ENCODE measurements at places on chromosomes 6 and 20.

GRCh38 chr20:36677422-36677771, 31.4 kb upstream of the SLA2 start:
- no peak for DNase-seq

DNA sequence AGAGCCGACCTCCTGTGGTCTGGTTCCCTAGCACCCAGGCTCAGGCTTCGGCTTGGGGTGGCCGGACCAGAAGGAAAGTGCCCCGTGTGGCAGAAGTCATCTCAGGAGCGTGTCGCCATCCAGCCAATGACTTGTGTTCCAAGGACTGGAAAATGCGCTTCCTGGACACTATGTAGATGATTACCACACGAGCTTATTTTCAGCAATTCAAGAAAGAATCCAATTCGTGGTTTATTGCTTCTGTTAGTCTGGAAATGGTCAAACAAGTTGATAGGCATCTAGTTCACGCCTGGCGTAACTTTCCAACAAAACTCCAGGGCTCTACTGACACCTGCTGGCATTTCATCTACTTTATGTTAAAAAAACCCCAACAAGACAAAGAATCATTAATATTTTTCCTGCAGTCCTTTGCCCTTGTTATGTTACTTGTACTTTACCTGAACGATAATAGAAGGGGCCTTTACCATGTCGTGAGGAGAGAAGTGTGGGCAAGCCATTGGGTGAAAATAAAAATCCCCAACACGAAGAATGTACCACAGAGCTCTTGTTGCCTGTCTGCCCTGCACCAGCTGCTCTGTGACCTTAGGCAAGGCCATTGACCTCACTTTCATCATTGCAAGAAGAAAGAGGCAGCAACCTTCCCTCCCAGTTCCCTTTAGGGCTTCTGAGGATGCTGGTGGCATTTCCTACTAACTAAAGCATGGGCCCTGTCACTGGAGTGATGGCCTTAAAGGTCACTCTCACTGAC, 154.7 kb upstream of the LAMP5 start:
- peak; percentile 39 for DNase-seq

DNA sequence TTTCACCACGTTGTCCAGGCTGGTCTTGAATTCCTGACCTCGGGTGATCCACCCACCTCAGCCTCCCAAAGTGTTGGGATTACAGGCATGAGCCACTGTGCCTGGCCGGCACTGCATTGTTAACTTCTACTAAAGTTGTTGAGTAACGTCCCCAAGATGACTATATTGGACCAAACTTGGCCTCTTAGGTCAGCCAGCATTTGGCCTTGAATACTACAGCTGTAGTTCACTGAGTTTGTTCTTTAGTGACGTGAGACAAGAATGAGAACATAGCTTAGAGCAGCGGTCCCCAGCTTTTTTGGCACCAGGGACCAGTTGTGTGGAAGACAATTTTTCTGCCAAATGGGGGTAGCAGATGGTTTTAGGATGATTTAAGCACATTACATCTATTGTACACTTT, 237.1 kb downstream of the TBC1D7 start:
- no peak for DNase-seq

- DNase-seq, result no peak
Measured at GRCh38 chr6:16058201-16058928, 70.5 kb upstream of the MYLIP start.

- DNase-seq, result no peak
Measured at GRCh38 chr20:46355778-46356177, 47.5 kb upstream of the CDH22 start.

- DNase-seq, result no peak
Measured at GRCh38 chr6:99121748-99122147, 174.0 kb upstream of the FBXL4 start.

DNA sequence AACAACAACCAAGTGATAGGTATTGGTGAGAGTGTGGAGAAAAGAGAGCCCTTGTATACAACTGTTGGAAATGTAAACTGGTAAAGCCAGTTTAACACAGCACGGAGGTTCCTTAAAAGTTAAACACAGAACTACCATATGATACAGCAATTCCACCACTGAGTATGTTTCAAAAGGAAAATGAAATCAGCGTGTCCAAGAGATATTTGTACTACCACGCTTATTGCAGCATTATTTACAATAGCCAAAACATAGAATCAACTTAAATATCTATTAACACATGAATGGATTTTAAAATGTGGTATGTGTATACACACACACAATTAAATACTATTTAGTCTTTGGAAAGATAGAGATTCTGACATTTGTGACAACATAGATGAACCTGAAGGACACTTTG, 1.1 kb downstream of the PTCHD4 start:
- DNase-seq, result no peak

GRCh38 chr20:19313342-19314069, 101.1 kb downstream of the SLC24A3 start:
- DNase-seq, result no peak

DNA sequence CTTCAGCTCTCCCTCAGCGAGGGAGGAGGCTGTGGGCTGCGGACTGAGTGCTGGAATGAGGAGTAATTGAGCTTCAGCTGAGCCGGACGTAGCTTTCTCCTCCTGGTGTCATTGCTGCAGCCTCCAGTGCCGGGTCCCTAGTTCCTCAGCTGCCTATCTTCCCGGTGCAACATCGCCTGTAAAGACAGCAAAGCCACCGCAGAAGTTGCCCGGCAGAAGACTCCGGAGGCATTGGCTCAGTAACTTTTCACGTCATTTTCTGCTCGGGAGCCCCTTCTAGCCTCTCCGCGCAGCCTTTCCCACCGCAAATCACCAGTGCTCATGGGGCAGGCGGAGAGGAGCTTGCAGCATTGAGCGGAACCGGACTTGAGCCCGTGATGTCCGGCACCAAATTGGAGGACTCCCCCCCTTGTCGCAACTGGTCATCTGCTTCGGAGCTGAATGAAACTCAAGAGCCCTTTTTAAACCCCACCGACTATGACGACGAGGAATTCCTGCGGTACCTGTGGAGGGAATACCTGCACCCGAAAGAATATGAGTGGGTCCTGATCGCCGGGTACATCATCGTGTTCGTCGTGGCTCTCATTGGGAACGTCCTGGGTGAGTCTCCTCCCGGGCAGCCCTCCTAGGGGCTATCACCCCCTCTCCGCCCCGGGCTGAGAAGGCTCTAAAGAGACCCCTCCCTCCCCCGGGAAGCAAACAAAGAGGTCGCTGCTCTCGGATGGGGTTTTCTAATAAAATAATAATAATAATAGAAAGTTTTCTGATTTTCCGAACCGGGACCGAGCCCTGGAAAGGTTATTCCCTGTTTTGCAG, at the start of gene HCRTR2:
Gene HCRTR2, plus strand, starts transcription at position 305 of the 816 bp plus-strand sequence. Its CDS starts 73 bp downstream, at position 378.
- no peak for DNase-seq

GRCh38 chr6:68976260-68976659, 341.2 kb downstream of the ADGRB3 start:
- DNase-seq, result no peak

DNA sequence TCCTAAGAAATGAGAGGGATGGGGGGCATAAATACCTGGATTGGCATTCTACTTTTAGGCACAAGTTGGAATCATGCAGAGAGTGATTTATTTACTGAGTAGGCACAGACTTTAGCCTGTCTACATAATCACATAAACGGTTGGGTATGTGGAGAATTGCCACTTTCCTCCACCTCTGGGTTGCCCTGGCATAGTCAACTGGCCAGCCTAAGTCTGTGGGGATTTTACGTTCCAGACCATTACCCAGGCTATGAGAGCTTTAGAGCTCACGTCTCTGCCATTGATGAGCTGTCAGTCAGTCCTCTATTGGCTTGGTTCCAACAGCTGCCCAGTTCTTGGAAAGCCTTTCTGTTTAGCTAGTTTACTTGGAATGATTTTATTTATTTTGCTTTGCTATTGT, 5.0 kb upstream of the BHLHE23 start:
- no peak for DNase-seq

DNA sequence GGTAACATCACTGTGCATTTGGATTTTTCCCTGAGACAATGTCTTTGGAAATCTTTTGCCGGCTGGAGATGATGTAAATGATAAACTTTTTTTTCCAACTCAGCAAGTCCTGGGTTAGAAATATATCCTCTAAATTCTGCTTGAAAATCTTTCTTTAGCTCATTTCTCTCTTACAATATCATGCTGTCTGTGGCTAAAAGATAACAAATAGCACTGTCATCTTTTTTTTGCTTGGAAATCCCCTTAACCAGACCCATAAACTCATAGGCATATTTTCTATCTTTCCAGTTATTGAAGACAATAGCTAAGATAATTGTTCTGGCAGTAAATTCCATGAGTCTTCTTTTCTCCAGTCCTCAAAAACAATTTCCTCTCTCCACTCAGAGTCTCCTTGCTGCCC, 481.5 kb downstream of the NKAIN2 start:
- DNase-seq, result no peak

DNA sequence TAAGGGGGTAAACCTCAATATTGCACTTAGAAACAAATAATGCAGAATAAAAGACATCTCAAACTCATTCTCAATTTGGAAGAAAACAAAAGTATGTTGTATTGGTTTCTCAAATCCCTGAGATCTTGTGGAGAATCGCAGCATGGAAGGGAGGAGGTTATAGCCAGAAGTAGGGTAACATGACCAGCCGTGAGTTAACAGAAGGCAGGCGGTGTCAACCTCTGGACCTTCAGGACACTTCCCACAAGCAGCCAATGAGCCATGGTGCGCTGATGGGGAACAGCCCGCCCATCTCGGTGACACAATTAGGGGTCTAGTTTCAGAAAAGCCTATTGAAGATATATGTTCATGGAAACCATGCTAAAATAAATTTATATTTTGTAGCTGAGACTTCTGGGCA, 98.4 kb downstream of the ALDH8A1 start:
- DNase-seq, result no peak

DNA sequence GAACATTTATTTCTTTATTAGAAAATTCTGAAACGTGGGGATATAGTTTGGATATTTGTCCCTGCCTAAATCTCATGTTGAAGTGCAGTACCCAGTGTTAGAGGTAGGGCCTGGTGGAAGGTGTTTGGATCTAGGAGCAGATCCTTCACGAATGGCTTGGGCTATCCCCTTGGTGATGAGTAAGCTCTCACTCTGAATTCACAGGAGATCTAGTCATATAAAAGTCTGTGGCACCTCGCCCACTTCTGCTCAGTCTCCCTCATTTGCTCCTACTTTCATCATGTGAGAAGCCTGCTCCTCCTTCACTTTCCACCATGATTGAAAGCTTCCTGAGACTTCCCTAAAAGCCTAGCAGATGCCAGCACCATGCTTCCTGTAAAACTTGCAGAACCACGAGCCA, 96.8 kb upstream of the GJE1 start:
- no peak for DNase-seq

GRCh38 chr6:45421709-45422502, 44.2 kb upstream of the SUPT3H start:
- DNase-seq, result no peak

DNA sequence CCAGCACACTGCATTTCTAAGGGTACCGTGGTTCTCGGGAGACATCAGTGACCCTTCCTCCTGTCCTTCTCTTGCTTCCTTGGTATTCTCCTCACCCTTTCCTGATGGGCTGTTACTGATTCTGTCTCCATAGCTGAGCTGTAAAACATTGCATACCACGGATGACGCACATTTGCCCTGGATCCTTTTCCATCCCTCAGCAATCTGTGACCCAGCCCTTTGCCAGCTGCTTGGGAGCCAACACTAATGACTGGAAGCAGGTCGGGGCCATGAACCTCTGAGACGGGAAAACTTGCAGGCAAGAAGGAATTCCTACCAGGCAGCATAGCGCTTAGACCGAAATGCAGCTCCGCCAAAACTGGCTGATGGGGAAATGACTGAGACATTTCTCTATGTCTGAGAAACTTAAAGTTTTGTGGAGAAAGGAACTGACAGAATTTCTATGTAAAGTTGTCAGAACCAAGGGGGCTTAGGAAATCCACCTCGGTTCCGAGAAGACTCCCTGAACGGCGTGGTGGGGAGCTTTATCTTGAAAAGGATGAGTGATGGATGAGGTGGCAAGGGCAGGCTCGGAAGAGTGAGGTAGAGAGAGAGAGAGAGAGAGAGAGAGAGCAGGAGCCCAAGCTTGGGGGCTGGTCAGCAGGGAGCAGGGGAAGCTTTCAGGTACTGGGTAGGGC, 19.2 kb downstream of the TUBB2B start:
- DNase-seq, result peak; percentile 97

GRCh38 chr6:92559611-92560010, 859.7 kb downstream of the EPHA7 start:
- no peak for DNase-seq

DNA sequence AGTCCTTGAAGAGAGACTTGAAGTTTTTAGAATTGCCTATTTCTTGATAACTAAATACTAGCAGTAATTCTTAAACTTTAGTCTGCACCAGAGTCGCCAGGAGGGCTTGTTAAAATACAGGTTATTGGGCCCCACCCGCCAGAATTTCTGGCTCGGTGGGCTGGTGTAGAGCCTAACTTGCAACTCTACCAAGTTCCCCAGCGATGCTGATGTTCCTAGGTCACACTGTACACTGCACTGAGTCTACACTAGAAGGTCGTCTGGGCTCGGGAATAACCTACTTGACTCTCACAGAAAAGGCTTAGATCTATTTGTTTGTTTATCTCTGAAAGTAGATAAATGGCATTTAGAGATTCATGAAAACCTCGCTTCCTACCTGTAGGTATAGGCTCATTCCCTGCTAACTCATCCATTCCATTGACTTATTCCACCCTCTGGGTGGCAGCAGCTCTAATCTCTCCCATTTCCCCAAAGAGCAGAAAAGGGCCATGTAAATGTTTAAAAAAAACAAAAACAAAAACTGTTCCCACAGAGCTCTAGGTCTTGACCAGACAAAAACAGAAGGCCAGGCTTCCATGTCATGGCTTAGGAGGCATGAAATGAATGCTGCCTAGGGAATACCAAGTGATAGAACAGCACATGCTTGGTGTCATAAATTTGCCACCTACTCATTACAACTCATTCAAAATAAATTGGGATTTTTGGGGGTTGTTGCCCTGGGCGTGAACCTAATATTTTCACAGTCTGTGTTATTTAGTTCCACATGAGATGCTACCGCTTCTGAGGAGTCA, 292.1 kb downstream of the ADGB start:
- DNase-seq, result no peak
